ENCODE measurements at places on chromosomes 12 and 14. TPM values are rescaled to one million over a fixed set of nuclear protein-coding genes. Genes with fewer than 3 reads are reported as not detected.

- DNase-seq = no peak
Observed at GRCh38 chr12:120119271-120119973, 2.9 kb upstream of the RAB35 start.

DNA sequence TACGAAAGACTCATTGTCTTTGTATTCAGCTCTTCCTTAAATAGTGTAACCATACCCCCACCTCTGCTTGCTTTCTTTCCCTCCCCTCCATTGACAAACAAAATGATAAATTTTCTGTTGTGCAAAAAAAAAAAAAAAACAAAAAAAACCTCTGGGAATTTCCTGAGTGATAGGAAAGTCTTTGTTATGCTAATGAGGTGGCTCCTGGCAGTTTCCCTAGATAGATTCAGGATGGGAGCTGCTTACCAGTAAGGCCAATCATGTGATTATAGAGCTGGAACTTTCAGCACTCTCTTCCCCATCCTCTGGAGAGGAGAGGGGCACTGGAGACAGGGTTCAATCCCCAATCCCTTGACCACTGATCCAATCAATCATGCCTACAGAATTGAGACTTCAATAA is 120.5 kb downstream of the NUAK1 start:
- no peak for DNase-seq

DNA sequence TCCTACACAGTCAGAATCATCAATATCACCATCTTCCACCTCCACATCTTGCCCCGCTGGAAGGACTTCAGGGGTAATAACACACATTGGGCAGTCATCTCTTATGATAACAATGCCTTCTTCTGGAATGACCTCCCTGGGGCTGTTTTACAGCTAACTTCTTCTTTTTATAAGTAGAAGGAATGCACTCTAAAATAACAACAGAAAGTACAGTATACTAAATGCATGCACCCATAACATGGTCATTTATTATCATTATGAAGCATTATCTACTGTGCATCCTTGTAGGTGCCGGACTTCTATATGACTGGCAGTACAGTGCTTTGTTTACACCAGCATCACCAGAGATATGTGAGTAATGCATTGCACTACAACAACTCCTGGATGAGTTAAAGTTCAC is 19.0 kb upstream of the NUAK1 start:
- DNase-seq = no peak

DNA sequence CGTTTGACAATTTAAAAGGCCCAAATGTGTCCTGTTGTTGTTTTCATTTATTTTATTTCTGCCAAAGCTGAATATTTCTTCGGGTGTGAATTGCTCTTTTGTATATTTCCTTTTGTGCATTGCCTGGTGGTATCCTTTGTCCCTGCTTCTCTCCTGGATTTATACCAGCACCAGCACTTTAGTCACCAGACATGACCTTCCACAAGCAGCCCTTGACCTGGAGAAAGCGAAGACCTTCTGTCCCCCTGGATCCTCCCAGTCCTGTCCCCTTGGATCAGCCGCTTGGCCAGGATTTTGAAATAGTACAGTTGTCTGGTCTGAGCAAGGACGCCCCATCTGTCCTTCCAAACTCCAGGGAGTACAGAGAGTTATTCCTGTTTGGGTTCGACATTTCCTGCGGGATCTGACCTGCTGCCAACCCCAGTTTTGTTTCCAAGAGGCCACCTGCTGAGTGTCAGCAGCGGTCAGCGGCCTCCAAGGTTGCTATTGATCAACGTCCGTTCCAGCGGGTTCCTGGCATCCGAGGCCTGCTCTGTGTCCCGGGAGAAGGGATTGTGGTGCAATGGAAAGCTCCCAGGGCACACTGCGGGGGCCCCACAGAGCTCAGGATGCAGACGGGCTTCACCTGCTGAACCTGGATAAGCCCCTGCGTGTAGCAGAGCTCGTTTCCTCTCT is 45.1 kb upstream of the CHGA start:
- DNase-seq = peak; percentile 21

- DNase-seq = no peak
Observed at GRCh38 chr14:38206689-38207376, 871 bp upstream of the SSTR1 start.

- DNase-seq = no peak
Observed at GRCh38 chr12:14417715-14418114, 52.2 kb downstream of the ATF7IP start.

- DNase-seq = no peak
Observed at GRCh38 chr14:105861985-105862465, 335.6 kb downstream of the TMEM121 start.

DNA sequence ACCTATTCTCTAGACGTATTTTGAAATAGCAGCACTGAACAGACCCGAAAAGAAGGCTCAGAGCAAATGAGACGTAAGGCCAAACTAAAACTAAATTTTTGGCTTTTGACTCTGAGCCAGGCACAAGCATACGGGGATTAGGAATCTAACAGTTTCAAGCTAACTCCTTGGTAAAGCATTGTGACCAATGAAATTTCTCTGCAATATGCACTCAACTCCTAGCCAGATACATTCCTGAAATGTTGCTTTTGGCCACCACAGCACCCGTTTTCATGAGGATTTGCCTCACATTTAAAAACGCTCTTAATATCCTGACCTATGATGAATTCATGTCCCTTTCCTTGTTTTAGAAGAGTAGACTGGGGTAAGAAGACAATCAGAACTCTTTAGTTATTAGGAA is 53.1 kb upstream of the NPFF start:
- no peak for DNase-seq

GRCh38 chr14:53807108-53807507 is 149.5 kb downstream of the BMP4 start:
- DNase-seq = no peak

GRCh38 chr12:121811434-121812319 is 7.9 kb downstream of the SETD1B start:
- DNase-seq = peak; percentile 74

GRCh38 chr14:87199381-87199780 is 793.6 kb downstream of the GALC start:
- DNase-seq = no peak

- DNase-seq = peak; percentile 48
Observed at GRCh38 chr12:29769162-29769858, 14.4 kb downstream of the TMTC1 start.

- no peak for DNase-seq
Observed at GRCh38 chr12:64273527-64274403, 51.7 kb upstream of the KICS2 start.

- no peak for DNase-seq
Observed at GRCh38 chr12:6122201-6122600, 2.3 kb downstream of the VWF start.

- DNase-seq = no peak
Observed at GRCh38 chr12:51377099-51377984, 13.9 kb downstream of the GALNT6 start.

SLC2A14 gene
- 0.19 TPM for polyA plus RNA-seq

PTGR2 gene
- 10.2 TPM for polyA plus RNA-seq

TAS2R20 gene
- polyA plus RNA-seq = 3.3 TPM

KRT7 gene
- 47.1 TPM for polyA plus RNA-seq

OR6C2 gene
- not detected for polyA plus RNA-seq

REC8 gene
- 36.6 TPM for polyA plus RNA-seq

PTPN6 gene
- 15.1 TPM for polyA plus RNA-seq
